Stimulated activated CD8-positive, alpha-beta memory T cell treated with anti-CD3 and anti-CD28 coated beads, Interleukin-7, amount 100 ng/mL, for 4 hours (primary cell): ENCODE measurements at places on chromosomes 13 and 19.

DNA sequence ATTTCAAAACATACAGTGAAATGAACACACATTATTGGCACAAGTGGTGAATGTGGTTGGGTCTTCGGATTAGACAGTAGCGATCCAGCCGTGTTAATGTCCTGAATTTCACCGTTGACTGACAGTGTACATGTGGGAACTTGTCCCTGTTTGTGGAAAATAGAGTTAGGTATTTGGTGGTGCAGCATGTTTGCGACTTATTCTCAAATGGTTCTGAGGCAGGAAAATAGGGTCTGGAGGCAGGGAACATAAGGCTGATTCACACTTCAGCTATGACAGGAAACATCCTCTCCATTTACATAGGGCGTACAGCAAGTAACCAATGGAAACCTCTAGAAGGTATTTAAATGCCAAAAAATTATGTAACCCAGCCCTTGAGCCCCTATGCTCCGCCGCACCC lies 4.2 kb downstream of the LGALS7B start:
- no peak for DNase-seq

GRCh38 chr19:35256566-35256965 lies 7.8 kb downstream of the LSR start:
- DNase-seq, result no peak

DNA sequence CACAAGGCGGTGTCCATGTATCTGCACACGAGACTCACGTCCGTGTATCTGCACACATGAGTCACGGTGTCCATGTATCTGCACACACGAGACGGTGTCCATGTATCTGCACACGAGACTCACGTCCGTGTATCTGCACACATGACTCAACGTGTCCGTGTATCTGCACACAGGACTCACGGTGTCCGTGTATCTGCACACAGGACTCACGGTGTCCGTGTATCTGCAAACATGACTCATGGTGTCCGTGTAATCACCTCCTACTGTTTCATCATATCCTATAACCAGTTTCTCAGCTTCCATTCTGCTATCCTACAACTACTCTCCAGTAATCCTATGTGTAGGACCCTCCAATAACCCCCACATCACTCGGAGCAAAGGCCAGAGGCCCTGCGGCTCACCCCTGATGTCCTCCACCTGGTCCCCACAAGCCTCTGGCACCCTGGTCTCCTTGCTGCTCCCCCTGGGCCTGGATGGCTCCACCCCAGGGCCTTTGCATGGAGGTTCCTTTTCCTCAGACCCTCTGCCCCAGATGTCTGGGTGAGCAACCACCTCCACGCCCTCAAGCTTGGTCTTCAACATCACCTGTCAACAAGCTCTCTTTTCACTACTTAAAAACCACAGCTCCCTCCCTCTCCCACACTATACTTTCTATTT lies 2.5 kb upstream of the TMEM255B start:
- DNase-seq, result no peak

- DNase-seq, result no peak
Measured at GRCh38 chr13:63287926-63288325, 1872.3 kb upstream of the PCDH20 start.

DNA sequence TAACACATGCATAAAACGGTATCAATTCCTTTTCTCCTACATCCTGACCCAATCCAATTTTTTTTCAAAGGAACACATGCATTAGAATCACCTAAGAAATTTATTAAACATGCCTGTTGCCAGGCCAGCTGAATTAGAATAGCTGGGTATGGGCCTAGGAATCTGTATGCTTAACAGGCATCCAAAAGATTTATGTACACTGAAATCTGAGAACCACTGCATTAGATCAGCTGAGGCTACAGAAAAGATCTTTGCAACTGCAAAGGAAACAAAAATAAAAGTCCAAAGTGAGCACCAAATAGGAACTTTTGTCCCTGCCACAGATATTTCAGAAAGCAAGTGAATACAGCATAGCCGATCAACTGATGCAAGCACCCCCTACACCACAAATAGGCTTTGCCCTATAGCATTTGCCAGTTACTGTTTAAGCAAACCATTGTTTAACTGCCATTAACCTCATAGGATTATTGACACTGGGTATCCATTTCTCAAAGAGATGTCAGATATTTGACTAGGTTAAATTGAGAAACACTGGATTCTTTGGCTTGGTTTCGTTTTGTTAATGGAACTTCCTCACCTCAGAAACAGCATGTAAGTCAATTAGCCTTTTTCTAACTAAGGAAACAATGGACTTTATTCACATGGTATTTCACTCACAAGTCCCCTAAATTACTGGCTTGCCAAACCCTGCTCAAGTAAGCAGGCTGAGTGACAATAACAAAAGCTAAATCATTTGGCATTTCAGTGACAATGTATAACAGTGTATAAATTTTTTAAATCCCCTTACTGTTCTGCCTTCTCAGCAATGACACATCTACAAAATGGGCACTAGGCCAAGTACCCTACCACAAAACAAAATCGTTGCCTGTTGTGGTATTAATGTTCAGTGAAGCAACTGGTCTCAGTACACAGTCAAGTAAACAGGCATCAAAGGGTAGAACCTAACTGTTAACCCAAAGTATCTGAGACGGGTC lies 67.8 kb downstream of the SUCLA2 start:
- DNase-seq, result no peak

- peak; percentile 77 for DNase-seq
Measured at GRCh38 chr19:56507446-56508289, at the start of gene ZNF471. Gene ZNF471 (plus strand): TSS chr19:56507855. CDS start chr19:56511572, 3,717 bp downstream.

- DNase-seq, result no peak
Measured at GRCh38 chr19:11010041-11010440, 49.2 kb downstream of the SMARCA4 start.

DNA sequence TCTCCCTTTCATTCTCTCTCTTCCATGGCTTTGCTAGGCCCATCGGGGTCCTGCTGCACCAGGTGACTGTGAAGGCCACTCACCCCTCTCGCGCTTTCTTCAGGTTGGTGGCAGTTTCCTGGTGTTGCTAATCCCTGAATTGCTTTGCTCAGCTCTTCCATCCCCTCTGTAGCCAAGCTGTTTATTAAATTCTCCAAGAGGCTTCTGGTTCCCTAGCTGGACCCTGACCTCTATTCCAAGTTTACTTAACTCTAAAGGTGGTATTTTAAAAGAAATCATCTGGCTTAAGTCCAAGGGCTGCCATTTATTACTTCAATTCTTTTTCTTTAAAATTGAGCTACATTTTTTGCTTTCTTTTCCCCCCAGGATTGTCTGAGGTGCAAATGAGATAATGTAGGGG lies 32.7 kb upstream of the MICU2 start:
- no peak for DNase-seq

DNA sequence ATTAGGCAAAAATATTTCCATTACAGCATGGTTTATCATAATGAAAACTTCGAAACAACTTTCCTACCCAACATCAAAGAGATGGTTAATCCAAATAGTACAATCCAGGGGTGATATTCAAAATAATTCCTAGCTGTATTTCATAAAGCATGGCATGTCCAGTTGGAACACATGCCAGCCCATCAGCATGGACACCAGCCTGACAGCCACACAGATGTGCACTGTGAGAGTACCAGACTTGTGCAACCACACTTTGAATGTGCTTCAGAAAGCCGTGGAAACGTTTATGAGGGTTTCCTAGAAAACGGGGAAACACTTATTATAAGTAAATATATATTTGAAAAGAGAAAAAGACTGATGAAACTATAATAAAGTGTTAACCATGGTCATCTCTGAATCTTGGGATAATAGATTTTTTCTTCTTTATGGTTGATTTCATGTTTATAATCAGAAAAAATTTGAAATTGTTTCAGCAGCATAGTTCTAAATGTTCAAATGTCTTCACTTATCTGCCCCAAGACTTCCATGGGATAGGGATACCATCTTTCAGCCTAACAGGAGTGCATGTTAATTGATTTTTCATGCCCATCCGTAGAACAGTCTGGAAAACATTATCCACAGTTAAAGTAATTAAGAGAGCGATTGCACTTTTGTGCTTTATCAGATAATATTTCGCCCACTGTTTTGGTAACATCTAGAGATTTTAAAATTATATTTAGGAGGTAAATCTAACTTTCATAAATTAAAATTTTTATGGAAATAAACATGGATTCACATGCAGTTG lies 242.6 kb upstream of the IRS2 start:
- DNase-seq, result no peak

DNA sequence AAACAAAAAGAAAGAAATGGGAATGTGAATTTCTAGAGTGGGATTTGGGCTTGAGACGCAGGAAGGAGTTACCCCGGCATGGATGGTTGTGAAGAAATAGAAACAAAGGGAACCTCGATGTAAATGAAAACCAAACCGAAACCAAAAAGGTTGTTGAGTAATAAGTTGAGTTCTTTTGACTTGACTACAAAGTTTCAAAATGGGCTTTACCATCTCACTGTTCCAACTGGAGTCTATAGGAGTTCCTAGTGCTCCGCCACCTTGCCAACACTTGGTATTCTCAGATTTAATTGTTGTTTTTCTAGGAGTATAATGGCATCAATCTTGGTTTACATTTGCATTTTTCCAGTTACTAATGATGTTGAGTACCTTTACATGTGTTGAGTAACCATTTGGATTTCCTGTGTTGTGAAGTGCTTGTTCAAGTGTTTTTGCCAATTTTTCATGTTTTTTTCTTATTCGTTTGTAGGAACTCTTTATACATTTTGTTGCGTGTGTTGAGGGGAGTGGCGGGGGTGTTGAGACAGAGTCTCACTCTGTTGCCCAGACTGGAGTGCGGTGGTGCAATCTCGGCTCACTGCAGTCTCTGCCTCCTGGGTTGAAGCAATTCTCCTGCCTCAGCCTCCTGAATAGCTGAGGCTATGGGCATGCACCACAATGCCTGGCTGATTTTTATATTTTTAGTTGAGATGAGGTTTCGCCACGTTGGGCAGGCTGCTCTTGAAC lies 9.2 kb downstream of the UBE2S start:
- no peak for DNase-seq

DNA sequence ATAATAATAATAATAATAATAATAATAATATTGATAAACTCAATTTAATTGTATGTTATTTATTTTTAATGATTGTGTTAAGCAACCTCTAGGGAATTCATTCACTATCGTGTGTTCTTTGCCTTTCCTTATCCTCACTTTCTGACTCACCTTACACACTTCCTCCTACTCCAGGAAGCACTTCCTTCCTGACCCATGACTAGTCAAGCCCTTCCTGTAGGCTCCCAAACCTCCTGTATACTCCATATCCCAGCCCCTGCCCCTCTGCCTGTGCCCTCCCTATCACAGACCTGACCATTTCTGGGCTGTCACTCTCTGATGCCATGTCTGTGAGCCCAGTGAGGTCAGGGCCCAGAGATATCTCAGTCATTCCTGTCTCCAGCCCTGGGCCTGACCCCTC lies 7.6 kb downstream of the LGALS4 start:
- DNase-seq, result no peak

DNA sequence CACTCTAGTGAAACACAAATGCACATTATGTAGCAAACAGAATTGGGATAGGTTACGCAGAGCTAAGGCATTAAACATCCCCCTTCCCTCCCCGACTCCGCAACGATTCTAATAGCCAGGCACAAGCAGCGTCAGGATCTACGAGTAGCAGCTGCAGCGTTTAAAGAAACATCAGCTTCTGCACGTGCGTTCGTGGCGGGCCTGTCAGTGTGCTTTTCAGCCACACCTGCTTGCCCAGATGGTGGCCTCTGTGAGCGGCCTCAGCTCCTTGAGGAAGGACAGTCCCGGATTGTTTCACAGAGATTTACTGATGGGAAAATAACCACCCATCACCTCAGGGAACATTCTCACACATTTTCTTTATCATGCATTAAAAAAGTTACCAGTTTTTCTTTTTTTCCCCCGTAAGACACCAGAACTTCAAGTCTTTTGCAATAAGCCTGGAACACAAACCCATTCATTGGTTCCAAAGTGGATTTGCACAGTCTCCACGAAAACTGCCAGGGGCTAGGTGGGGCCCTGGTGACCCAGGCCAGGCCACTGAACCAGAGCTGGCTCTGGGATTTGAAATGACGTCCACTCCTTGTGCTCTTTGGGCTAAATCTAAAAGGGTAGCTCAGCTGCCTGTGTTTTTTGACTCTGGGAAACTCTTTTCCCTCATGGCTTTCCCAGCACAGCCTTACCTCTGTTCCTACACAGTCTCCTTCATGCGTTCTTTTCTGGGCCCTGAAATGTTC lies 325.5 kb downstream of the KCNRG start:
- DNase-seq, result no peak

GRCh38 chr13:20126541-20127261 lies 34.2 kb downstream of the GJA3 start:
- no peak for DNase-seq

DNA sequence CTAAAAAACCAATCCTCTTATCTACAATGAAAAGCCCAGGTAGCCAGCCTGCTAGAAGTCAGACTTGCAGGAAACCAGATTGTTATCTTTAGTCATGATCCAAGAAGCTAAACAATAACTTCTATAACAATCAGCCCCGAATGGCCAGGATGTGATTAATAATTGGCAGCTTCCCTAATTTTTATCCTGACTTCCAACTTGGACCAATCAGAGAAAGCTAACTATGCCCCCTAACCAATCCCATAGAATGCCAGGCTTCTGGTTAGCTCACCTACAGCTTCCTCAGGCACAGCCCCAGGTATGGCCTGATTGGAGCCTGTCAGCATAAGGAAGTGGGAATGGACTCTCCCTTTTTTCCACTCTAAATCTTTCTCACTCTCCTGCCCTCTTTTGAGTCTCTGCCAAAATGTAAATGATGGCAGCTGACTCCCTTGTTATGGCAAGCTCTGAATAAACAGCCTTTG lies 394.9 kb downstream of the DLEU7 start:
- DNase-seq, result no peak
